MM.1S (cell line): ENCODE measurements at places on chromosomes 6 and 20.
A peak's percentile ranks its signal among the peaks of the same experiment; 100 is the strongest.

GRCh38 chr6:155328539-155329459 lies 14.5 kb upstream of the TFB1M start:
- no peak for DNase-seq

DNA sequence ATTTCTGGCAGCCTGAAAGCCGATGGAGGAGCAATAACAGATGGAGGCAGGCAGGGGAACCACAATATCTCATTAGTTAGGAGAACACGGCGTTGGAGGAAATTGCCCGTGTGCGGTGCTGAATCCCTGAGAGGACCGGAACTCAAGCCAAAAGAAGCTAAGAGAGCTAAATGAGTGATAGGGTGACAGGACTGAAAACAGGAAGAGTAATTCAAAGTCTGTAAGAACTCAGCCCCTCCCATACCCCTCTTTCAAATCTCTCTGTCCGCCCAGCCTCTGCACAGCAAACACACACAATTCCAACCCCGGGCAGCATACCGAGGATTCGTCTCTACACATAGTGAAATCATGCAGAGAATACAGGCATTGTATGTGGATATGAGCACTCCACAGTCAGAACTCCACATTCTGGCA lies 2.6 kb upstream of the IPCEF1 start:
- no peak for DNase-seq

- peak; percentile 19 for DNase-seq
These were observed 68.5 kb downstream of the ELOVL5 start for GRCh38 chr6:53280207-53280606.

DNA sequence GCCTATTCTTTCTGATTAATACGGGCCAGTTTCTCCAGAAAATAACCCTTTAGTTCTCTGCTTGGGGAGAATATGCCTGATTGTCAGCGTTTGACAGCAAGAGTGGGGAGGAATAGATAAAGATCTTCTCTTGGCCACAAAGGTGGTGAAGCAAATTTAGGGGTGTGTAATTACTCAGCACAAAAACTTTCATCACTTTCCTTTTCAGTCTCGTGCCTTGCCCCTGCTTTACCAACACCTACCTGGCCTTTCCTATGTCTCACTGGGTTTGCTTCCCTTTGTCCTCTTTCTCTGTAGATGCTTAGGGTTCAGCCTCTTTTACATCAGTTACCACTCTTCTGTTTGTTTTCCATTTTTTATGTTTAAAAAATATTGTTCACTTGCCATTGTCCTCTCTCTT lies 99.2 kb downstream of the MCHR2 start:
- DNase-seq, result no peak

DNA sequence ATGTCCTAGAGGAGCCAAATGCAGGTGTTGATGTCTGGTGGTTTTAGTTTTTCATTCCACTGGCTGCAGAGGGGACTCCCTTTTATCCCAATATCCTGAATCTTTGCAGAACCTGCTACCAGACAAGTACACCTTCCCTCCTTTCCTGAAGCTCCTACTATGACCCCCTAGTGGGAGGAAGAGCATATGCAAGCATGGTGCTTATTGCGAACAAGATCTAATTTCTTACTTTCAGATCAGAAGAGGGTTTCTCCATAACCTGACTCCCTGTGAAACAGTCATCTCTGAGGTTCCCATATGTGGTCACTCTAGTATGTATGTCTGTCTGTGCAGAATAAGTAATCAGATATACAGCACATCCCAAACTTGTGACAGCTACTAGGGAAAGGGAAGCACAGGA lies 277.2 kb downstream of the ARHGAP18 start:
- no peak for DNase-seq

DNA sequence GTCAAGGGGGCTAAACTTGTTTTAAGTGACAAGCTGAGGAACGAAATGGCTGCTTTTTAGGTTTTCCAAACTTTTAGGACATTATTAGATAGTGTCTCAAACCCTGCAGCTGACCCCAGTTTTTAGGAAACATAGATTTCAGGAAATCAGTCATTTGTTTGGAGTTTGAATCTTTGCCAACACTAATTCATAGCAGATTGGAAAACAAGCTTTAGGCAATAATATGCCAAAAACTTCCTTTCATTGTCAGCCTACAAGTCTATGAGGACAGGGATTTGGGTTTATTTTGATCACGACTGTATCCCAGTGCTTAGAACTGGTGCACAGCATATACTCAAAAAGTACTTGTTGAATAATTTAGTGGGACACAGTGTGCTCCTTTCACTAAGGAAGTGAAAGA lies 123.2 kb downstream of the TINAG start:
- DNase-seq, result no peak

DNA sequence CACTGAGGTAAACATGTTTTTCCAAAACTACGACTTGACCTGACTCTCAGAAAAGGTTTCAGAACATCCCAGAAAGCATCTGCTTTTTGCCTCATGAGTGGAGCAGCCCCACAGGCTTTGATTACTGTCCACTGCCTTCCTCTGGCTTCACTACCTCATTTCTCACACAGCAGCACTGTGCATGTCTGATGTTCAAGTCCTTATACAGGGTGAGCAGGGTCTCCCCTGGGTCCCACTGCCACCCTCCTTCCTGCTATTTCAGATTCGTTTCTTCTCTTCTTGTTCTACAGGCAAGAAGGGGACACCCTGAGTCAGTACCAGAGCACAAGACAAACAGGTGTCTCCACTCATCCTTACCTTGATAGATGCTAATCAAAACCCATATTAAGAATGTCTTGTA lies 64.7 kb upstream of the NFATC2 start:
- no peak for DNase-seq
